ENCODE measurements at places on chromosomes 5 and 9.

- DNase-seq, result no peak
Measured at GRCh38 chr5:93925321-93925720, 183.9 kb upstream of the POU5F2 start.

- DNase-seq, result no peak
Measured at GRCh38 chr9:106771608-106772007, 91.4 kb upstream of the ZNF462 start.

DNA sequence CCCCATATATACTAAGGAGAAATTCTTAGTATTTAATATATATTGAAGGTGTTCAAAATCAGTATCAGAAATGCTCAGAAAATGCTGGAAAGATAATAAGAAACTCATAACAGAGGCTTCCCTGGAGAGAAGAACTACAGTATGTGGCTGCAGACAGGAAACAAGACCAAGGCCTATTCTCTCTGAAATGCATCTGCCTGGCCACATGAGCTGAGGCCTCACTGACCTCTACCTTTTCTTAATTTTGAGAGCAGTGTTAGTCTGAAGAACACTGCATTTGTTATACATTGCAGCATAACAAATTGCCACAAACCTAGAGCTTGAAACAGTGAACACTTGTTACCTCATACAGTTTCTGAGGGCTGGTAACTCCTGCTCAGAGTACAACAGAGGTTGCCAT lies 133.4 kb upstream of the SPEF2 start:
- no peak for DNase-seq

DNA sequence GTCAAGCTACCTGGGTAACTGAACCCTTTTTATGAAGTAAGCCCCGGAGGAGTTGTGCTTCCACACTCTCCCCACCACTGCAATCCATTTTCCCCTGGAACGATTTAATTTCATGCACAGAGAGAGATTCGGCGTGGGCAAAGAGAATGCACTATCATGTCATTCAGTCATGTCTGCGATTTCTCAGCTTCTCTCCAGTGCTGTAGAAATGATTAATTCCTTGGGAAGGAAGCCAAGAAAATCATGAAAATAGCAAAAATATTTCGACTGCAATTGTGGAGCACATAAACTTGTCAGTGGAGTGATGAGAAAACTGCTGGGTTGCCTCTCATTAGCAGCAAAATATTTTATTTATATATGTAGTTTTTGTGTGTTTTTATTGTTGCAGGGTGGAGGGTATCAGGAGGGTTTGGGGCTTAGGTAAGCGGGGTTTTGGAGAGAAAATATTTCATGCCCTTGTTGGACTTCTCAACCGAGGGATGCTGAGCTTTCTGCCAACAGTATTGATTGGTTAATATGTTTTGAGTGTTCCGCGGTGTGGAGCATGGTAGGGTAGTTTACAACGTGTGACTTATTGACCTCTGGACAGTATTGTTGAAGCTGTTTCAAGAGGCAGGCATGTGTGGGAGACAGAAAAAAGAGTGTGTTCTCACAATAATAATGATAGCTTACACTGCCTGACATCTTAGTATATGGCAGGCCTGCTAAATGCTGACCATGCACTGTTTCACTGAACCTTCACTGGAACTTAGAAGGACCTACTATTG lies 69.3 kb downstream of the SGCD start:
- no peak for DNase-seq

DNA sequence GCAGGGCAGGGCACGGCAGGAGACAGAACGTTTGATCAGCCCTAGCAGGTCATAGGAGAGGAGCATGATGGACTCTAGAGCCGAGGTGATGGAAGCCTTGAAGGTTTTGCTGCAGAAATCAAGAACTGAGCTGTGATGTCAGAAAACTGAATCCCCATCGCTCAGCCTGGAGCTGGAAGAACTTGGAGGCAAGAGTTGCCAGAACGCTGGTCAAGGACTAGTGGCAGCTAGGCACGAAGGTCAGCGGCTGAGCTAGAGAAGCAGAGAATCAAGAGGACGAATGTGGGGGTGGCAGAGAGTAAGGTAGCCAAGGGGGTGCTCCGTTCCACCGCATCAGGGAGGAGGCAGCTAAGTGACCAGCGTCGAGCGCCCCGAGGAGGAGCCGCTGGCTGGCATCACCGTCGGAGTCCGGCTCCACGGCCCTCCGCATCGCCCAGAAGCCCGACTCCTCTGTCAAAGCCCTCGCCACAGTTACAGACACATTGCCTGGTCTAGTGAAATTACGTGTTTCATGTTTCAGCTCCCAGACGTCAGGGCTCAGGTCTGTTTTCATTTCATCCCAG lies 1.2 kb upstream of the GALNT10 start:
- no peak for DNase-seq

Measured in activated CD4-positive, alpha-beta T cell treated with anti-CD3 and anti-CD28 coated beads, Interleukin-10, Interleukin-2, amounts not matched to agents 100 ng/mL and 50 ng/mL, durations not matched to agents 16 hours and 8 hours (primary cell).